ENCODE measurements at places on chromosomes 7 and 10. TPM values are rescaled to one million over a fixed set of nuclear protein-coding genes. Genes with fewer than 3 reads are reported as not detected.

LRRD1 gene
- total RNA-seq = not detected

AGR3 gene
- 37.2 TPM for total RNA-seq

CCL26 gene
- total RNA-seq = 1.2 TPM

TES gene
- total RNA-seq = 94.0 TPM

NXPH1 gene
- total RNA-seq = not detected

TRUB1 gene
- total RNA-seq = 11.3 TPM

DNA sequence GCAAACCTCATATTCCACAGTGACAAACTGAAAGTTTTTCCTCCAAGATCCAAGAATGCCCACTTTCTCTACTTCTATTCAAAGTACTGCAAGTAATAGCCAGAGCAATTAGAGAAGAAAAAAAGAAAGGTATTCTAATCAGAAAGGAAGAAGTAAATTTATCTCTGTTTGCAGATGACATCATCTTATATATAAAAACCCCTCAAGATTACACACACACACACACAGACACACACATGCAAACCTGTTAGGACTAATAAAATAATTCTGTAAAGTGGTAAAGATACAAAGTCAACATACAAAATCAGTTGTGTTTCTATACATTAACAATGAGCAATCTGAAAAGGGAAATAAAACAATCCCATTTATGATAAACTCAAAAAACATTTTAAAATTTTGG, 44.7 kb upstream of the AASS start:
- no peaks in the 10 kb centered on the region for H3K4me1 ChIP-seq
- no peak overlapping the region for H3K27ac ChIP-seq
- no peaks in the 10 kb centered on the region for H3K36me3 ChIP-seq
- no peaks in the 10 kb centered on the region for H3K27me3 ChIP-seq
- DNase-seq = no peak

DNA sequence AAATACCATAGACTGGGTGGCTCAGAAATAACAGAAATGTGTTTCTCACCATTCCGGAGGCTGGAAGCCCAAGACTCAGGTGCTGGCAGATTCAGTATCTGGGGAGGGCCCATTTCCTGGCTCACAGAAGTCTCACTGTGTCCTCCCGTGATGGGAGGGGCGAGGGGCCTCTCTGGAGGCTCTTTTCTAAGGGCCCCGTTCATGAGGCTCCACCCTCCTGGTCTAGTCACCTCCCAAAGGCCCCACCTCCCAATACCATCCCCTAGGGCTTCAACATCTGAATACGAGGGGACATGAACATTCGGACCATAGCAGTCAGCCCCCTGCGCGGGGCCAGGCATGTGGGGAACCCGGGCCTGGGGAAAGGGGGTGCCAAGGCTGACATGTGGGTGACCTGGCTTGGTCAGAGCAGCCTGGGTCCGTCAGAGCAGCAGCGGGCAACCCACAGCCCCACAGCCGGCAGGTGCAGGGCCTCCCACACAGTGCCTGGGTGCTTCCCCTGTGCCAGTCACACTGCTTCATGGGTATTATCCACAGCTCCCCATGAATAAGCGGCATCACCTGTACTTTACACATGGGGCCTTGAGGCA, 13.3 kb upstream of the CNPY1 start:
- H3K4me1 ChIP-seq = no peaks in the 10 kb centered on the region
- H3K27ac ChIP-seq = no peak overlapping the region
- H3K27me3 ChIP-seq = no peaks in the 10 kb centered on the region
- no peaks in the 10 kb centered on the region for H3K36me3 ChIP-seq
- no peak overlapping the region for H3K4me3 ChIP-seq
- no peak for DNase-seq

DNA sequence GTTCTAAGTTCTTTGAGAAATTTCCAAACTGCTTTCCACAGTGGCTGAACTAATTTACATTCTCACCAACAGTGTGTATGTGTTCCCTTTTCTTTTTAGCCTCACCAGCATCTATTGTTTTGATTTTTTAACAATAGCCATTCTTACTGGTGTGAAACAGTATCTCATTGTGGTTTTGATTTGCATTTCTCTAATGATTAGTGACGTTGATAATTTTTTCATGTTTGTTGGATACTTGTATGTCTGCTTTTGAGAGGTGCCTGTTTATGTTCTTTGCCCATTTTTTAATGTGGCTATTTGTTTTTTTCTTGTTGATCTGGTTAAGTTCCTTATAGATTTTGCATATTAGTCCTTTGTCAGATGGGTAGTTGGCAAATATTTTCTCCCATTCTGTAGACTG, 191.4 kb downstream of the AGMO start:
- DNase-seq = no peak
- no peaks in the 10 kb centered on the region for H3K4me1 ChIP-seq
- no peaks in the 10 kb centered on the region for H3K27me3 ChIP-seq
- H3K27ac ChIP-seq = no peak overlapping the region
- no peak overlapping the region for H3K4me3 ChIP-seq

- no peaks in the 10 kb centered on the region for H3K27me3 ChIP-seq
- H3K27ac ChIP-seq = no peak overlapping the region
- no peaks in the 10 kb centered on the region for H3K4me1 ChIP-seq
Measured at GRCh38 chr7:34740840-34741239, 82.8 kb downstream of the NPSR1 start.

GRCh38 chr10:95404462-95404858, 113.7 kb upstream of the PDLIM1 start:
- no peaks in the 10 kb centered on the region for H3K27me3 ChIP-seq
- no peak overlapping the region for H3K27ac ChIP-seq
- DNase-seq = no peak

DNA sequence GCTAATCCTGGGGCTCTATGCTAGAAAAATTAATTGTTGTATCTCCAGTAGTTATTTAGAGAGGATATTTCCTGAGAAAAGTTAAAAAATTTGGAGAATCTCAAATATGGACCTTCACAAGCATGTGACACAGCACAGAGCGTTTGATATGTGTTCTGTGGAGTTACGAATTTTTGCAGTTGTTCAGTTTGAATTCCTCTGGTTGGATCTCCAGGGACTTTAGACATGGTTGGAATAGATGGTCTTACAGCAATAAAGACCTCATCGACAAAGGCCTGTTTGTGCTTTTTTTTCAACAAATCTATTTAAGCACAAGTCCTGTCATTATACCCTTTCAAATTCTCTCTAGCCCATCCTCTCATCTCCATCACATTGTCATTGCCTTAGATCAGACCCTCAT, 138.0 kb downstream of the TES start:
- DNase-seq = no peak
- H3K27me3 ChIP-seq = no peaks in the 10 kb centered on the region
- H3K4me1 ChIP-seq = peaks cover 6% of the 10 kb centered on the region
- no peaks in the 10 kb centered on the region for H3K36me3 ChIP-seq

GRCh38 chr7:75985009-75985517, 9.3 kb downstream of the TMEM120A start:
- H3K36me3 ChIP-seq = peaks cover 79% of the 10 kb centered on the region
- no peak overlapping the region for H3K27ac ChIP-seq
- H3K4me3 ChIP-seq = no peak overlapping the region
- DNase-seq = no peak
- no peaks in the 10 kb centered on the region for H3K27me3 ChIP-seq

DNA sequence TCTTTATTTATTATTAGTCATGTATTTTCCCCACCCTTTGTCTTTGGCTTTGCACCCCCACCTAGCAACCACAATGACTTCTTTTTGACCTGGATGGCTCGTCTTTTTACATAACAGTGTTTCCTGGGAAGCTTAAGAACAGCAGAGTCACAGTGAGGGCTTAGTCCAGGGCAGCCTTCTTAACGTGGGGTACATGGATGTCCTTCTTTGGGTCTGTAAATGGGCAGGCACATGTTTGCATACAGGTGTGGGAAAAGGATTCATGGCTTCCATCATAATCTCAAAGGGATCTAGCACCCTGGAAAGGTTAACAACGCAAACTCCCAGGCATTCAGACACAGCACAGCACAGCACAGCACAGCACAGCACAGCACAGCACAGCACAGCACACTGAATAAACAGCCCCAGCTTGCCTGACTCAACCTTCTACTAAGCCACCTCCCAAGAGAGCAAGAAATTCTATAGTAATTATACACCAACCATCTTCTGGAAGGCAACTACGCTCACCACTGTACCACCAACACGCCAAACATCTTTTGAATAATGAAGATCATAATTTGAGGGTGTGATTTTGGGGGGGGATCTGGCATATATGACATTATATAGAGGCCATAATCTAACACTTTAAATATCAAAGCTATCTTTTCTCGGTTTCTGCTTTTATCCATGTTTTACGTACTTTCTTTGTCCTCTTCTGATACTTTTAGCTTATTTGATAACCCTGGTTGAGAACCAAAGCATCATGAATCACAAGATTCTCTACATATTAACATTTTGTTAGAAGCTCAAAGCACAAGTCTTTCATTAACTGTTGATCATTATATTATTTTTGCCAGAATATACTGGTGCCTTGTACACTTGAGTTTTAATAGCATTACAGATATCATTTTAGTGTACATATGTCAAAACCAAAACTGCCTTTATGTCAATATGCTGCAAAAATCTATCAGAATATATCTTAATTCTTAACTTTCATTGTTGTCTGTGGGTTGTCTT, 177.2 kb upstream of the KLF14 start:
- H3K36me3 ChIP-seq = peaks cover 4% of the 10 kb centered on the region
- H3K4me1 ChIP-seq = peaks cover 46% of the 10 kb centered on the region

- no peak overlapping the region for H3K27ac ChIP-seq
- no peaks in the 10 kb centered on the region for H3K27me3 ChIP-seq
- H3K36me3 ChIP-seq = no peaks in the 10 kb centered on the region
- no peak overlapping the region for H3K4me3 ChIP-seq
- no peaks in the 10 kb centered on the region for H3K4me1 ChIP-seq
- DNase-seq = no peak
Measured at GRCh38 chr7:74526780-74527179, 73.1 kb downstream of the GTF2IRD1 start.

DNA sequence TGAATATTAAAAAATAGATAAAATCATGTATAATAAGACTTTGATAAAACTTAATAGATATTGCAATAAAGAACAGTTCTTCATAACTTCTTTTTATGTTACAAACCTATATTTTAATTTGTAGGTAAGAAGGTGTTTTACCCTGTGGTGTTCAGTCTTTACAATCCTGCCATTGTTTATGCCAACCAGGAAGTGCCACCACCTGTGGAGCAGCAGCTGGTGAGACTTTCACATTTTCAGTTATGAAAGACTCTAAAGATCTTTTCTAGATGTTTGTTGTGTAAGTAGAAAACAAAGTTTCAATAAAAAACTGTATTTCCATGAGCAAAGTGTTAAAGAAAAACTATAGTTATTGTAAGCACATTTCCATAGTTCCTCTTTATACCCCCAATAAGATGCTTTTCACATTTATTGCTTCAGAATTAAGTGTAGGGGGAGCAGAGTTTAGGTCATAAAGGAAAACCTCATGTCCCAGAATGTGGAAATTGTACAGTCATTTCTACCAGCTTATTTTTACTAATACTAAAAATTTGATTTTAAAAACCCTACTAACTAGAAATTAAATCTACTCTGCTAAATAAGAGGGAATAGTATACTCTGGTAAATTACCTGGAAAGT, 28.7 kb downstream of the CSGALNACT2 start:
- H3K27ac ChIP-seq = no peak overlapping the region
- H3K36me3 ChIP-seq = peaks cover 31% of the 10 kb centered on the region
- DNase-seq = no peak

DNA sequence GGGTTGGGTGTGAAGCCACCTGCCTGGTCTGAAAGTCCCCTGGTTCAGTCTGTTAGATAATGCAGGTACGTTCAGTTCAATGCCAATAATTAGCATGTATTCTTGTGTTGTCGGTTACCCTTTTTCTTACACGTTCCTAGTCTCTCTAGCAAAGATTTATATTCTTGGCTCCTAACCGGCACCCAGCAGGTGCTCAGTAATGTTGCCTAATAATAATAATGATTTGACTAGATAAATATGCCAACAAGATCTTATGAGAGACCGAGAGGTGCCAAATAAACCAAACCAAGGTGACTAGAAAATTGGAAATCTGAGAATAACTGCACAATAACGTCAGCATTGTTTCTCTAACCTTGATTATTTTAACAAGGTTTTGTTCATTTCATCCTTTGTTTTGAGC, 1.1 kb upstream of the SMIM30 start:
- H3K4me3 ChIP-seq = no peak overlapping the region
- H3K27me3 ChIP-seq = no peaks in the 10 kb centered on the region
- peaks cover 4% of the 10 kb centered on the region for H3K4me1 ChIP-seq
- peaks cover 10% of the 10 kb centered on the region for H3K36me3 ChIP-seq
- no peak for DNase-seq

- H3K27me3 ChIP-seq = no peaks in the 10 kb centered on the region
- no peak overlapping the region for H3K27ac ChIP-seq
- no peaks in the 10 kb centered on the region for H3K4me1 ChIP-seq
Measured at GRCh38 chr7:35894721-35895120, 93.9 kb downstream of the SEPTIN7 start.

GRCh38 chr10:2144584-2144983, 407.3 kb upstream of the ADARB2 start:
- H3K36me3 ChIP-seq = no peaks in the 10 kb centered on the region
- no peaks in the 10 kb centered on the region for H3K27me3 ChIP-seq
- H3K4me1 ChIP-seq = no peaks in the 10 kb centered on the region
- DNase-seq = no peak
- H3K27ac ChIP-seq = no peak overlapping the region

DNA sequence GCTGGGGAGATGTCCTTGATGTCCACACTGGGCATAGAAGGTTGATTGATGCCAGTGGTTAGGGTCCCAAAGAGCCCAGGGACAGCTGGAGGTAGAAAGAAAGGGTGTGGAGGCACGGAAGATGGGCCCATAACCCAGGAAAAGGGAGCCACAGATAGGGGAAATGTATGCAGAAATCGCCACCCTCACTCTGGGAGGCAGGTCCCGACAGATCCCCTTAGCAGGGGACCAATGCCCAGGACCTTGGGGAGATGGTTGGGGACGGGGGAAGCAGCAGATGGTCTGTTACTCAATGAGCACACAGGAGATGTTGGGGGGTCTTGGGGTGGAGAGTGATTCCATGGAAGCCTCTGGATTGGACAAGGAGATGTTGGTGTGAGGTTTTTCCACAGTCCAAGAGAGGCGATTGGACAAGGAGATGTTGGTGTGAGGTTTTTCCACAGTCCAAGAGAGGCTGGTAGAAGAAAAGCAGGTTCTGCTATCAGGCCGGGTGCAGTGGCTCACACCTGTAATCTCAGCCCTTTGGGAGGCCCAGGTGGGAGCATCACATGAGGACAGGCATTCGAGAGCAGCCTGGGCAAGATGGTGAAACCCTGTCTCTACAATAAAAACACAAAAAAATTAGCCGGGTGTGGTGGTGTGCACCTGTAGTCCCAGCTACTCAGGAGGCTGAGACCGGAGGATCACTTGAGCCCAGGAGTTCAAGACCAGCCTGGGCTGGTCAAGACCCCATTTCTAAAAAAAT, 7.0 kb upstream of the PPP1R35 start:
- peak overlapping the region; percentile 68 for H3K27ac ChIP-seq
- H3K27me3 ChIP-seq = no peaks in the 10 kb centered on the region
- H3K36me3 ChIP-seq = no peaks in the 10 kb centered on the region
- peak; percentile 25 for DNase-seq

DNA sequence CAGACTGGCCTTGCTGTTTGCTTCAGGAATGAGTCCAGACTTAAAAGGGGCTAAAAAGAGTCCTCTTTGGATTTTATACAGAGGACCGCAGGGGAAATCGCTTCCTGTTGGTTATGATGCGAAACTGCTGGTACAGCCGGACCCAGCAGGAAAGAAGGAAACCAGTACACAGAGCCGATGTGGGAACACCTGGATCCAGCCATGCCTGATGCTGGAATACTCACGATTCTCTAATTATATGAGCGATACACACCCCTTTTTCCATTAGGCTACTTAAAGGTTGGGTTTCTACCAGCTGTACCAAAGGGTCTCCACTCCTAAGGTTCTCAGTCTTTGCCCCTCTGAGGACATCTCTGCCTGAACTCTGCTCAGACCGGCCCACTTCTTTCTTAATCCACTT, 27.7 kb downstream of the ZNF777 start:
- H3K27ac ChIP-seq = no peak overlapping the region
- no peaks in the 10 kb centered on the region for H3K4me1 ChIP-seq
- no peak for DNase-seq
- no peaks in the 10 kb centered on the region for H3K27me3 ChIP-seq
- H3K4me3 ChIP-seq = no peak overlapping the region
- peaks cover 47% of the 10 kb centered on the region for H3K36me3 ChIP-seq
